ENCODE measurements at places on chromosomes 2 and 18. TPM values are rescaled to one million over a fixed set of nuclear protein-coding genes. Genes with fewer than 3 reads are reported as not detected.

- DNase-seq: no peak
These were observed 520.1 kb downstream of the PIK3C3 start for GRCh38 chr18:42475157-42475556.

The PPP1R1C gene
- not detected for total RNA-seq

DNA sequence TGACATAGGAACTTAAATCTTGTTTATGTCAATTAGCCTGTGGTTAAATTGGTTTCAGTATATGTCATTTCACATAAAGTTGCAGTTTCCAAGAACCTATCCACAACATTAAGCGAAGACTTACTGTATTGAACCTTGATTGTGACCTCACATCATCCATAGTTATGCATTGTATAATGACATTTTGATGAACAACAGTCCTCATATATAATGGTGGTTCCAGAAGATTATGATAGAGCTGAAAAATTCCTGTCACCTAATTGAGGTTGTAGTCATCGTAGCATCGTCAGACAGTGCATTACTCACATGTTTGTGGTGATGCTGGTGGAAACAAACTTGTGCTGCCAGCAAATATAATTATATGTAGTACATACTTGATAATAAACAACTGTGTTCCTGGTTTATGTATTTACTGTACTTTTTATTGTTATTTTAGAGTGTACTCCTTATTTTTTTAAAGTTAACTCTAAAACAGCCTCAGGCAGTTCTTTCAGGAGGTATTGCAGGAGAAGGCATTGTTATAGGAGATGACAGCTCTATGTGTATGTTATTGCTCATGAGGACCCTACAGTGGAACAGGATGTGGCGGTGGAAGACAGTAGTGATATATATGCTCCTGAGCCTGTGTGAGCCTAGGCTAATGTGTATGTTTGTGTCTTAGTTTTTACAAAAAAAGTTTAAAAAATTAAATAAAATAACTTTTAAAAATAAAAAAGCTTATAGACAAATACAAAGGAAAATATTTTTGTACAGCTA lies 56.6 kb downstream of the UBE2E3 start:
- DNase-seq: no peak

The ONECUT2 gene
- not detected for total RNA-seq

DNA sequence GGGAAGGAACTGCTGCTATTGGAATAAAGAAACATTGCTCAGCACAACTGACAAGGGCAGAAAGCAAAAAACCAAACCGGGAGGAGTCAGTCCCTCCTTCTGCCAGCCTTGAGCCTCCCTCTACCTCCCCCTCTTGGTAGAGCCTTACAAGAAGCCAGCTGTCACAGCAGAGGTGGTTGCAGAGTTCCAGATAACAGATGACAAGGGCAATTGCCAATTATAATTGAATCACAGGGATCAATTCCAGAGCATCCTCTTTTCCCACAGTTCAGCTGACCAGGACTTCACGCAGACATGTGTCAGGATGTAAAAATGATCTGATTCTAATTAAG lies 548.2 kb upstream of the LRRTM1 start:
- no peak for DNase-seq

DNA sequence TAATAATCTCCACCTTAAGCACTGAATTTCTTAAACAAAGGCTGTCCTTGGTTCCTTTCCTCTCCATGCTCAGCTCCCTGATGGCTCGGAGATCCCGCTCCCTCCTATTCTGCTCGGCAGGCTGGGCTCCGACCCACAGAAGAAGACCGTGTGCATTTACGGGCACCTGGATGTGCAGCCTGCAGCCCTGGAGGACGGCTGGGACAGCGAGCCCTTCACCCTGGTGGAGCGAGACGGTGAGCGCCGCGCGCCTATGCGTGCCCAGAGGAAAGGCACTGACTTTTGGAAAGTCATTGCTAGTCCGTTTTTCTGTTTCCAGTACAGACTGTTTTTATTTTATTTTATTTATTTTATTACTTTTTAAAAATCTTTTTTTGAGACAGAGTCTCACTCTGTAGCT lies 9.6 kb downstream of the CNDP2 start:
- no peak for DNase-seq

The RND3 gene
- not detected for total RNA-seq

GRCh38 chr2:226190479-226191252 lies 609.0 kb downstream of the IRS1 start:
- DNase-seq: no peak

GRCh38 chr2:60335533-60336237 lies 217.8 kb downstream of the BCL11A start:
- DNase-seq: no peak

The CTLA4 gene
- 0.54 TPM for total RNA-seq

The SLC4A3 gene
- total RNA-seq: not detected

The LPIN1 gene
- total RNA-seq: 74.3 TPM

GRCh38 chr2:224802407-224802806 lies 86.2 kb upstream of the CCDC195 start:
- DNase-seq: no peak

The WDR35 gene
- 8.2 TPM for total RNA-seq

The ECEL1 gene
- not detected for total RNA-seq

The PSMA8 gene
- 0.89 TPM for total RNA-seq

GRCh38 chr2:190117305-190117704 lies 54.8 kb upstream of the MSTN start:
- DNase-seq: no peak

GRCh38 chr2:100780203-100781008 lies 39.5 kb upstream of the NPAS2 start:
- no peak for DNase-seq

GRCh38 chr18:74234326-74235171 lies 57.2 kb downstream of the CYB5A start:
- no peak for DNase-seq

- no peak for DNase-seq
These were observed 27.3 kb downstream of the LAMA3 start for GRCh38 chr18:23716516-23716915.

The MYO1B gene
- 2.5 TPM for total RNA-seq

The HOXD8 gene
- not detected for total RNA-seq

GRCh38 chr2:18356676-18357075 lies 203.8 kb downstream of the RDH14 start:
- DNase-seq: no peak

GRCh38 chr2:178307650-178308049 lies 113.3 kb downstream of the OSBPL6 start:
- no peak for DNase-seq

The B3GNT7 gene
- 23.7 TPM for total RNA-seq

- DNase-seq: no peak
These were observed 15.3 kb downstream of the TWIST2 start for GRCh38 chr2:238863231-238863630.

DNA sequence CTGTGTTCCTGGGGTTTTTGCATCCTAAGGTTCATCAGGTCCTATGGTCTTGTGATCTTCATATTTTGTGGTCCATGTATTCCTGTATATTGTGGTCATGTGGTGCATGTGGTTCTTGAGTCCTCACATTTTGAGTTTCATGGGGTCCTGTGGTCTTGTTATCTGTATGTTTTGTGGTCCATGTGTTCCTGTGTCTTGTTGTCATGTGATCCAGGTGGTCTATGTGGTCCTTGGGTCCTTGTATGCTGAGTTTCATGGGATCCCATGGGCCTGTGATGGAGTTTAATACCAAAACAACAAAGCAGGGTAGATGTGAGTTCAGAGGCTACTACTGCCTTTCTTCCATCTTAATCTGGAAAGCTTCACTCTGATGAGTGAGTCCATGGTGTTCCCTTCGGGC lies 166.4 kb downstream of the TMEM18 start:
- no peak for DNase-seq

GRCh38 chr2:190340369-190340768 lies 3.0 kb upstream of the INPP1 start:
- no peak for DNase-seq

DNA sequence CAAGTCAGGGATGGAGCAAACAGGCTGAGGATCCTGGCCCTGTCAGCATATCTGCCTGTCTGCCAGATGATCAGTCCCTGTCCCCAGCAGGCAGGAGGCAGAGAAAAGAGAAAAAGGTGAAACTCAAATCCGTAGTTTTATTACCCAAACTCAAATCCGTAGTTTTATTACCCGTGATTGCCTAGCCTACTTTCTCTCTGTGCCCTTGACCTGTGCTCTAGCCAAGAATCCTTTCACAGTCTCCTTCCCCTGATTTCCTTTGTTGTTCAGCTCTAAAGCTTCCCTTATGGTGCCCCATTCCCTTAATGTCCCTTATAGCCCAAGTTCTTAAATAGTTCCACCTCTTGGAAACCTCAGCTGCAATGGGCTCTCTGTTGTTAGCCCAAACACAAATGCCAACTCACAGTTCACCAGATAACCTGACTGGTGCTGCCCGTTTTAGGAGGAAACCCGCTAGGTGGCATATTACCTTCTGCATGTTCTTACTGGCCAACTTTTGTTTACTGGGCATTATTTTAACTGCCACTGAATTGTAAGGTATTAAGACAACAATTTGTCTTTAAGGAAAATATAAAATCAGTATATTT lies 125.7 kb upstream of the FZD5 start:
- DNase-seq: no peak

- no peak for DNase-seq
These were observed 69.8 kb downstream of the MTA3 start for GRCh38 chr2:42638080-42638784.

GRCh38 chr2:40283111-40283909 lies 168.6 kb downstream of the SLC8A1 start:
- DNase-seq: no peak

GRCh38 chr2:84701880-84702279 lies 179.0 kb downstream of the TRABD2A start:
- DNase-seq: no peak

DNA sequence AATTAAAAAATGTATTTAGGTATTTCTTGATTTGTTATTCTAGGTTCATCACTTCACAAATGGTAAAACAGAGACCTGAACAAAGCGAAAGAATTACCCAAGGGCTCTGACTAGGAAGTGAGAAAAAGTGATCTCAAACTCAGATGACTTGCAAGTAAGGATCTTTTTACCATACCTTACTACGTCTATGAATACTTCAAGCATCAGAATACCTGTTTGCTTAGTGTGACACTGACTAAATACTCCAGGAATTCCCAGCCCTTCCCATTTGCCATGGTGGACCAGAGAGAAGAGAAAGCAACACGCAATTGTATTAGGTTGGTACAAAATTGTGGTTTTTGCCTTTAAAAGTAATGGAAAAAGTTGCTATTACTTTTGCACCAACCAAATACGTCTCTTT lies 35.8 kb upstream of the FIGN start:
- DNase-seq: no peak

The BCL2 gene
- total RNA-seq: 145 TPM

DNA sequence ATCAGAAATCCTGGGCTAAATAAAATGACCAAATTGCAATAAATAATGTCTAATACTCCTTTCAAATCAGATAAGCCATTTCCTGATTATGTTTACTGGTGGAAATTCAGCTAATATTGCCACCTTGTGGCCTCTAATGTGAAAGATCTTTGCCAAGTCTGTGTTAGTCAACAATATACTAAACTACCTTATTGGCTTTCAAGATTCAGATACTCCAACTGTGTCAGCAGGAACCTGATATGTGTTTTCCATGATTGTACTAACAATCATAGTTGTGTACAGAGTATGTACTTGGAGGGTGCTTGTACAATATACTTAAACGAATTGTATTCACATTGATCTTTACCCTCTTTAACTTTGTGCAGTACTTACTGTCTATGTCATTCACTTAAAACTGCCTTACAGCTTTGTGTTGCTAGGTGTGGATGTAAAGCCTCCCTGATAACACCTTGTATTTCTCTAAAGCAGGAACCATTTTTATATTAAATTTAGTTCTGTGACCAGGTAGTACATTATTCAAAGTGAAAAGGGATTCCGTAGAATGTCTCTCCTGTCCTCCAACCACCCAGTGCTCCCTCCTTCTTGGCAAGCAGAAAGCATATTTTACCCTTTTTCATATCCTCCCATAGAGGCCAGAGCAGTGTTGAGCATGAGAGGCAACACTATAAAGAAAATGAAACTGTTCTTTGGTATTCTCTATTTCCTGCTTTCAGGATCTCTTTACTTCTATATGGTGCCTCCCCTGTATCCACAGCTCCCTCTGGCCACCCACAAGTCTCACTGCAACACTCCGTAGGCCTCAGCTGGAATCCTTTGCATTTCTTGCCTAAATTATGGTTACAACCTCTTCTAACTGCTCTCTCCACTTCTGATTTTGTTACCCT lies 75.2 kb upstream of the C2orf15 start:
- no peak for DNase-seq

The SERPINE2 gene
- total RNA-seq: 1.1 TPM
